Activated CD8-positive, alpha-beta T cell treated with anti-CD3 and anti-CD28 coated beads for 36 hours (primary cell): ENCODE measurements at places on chromosomes 5 and 9.

GRCh38 chr9:113477661-113478060, 14.1 kb downstream of the RGS3 start:
- DNase-seq: no peak

- no peak for DNase-seq
These were observed 24.6 kb upstream of the IFNK start for GRCh38 chr9:27499451-27499850.

DNA sequence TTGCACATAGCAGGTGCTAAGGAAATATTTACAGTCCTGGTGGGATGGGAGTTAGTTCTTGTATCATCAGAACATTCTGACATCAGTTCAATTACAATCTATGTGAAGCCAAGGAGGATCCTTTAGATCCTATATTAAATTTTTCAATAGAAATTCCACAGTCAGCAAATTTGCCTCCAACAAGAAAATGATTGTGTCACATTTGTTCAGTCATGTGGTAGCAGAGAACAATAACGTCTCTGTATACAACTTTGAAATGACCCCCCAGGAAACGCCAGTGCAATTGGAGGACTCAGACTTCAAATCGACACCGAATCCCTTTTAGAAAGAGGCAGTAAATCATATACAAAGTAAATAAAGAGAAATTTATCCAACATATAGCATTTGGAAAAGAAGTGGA, 392.1 kb downstream of the DTWD2 start:
- DNase-seq: no peak

DNA sequence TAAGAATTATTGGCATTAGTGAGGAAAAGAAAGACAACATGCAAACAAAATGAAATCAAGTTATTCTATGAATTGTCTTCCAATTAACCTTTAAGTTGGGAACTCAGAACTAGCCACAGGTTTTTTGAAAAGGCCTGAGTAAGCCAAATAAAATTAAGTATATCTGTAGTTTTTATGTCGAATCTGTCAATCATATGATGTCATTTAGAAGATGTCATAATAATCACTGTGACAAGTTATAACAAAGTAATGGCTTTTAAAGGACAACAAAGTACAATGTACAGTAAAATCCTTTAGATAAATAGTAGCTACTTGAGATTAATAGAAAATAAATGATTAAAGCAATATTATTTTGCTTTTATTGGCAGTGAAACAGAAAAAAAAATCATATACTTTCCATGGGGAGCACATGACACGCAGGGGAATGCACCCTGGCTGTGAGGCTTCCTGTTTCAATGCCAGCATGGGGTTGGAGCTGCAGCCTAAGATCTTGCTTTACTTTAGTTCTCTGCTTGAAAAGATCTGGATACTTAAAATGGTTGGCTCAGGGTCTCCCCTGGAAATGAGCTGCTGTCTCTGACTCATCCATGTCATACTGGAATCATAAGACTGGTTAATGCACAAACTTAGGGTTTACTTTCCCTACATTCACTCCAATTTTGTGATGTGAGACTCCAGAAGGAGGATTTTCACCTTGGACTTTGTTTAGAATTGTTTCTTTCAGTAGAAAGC, 284.3 kb downstream of the TAF11L14 start:
- no peak for DNase-seq

DNA sequence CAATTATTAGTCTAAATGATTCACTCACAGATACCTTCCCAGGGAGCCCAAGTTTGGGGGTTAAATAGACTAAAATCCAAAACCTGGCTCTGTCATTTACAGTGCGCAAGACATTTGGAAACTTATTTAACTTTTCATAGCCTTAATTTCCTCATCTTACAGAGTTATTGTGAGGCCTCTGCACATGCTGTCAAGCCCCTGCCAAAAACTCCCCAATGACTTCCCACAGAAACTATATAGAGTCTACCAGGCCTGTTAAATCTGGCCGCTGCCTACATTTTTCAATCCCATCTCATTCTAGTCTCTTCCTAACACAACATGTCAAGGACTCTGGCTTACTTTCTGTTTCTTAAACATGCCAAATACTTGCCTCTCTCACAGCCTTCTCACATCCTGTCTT, 412.5 kb downstream of the ELAVL2 start:
- no peak for DNase-seq

- DNase-seq: no peak
These were observed 100.6 kb downstream of the ANGPTL2 start for GRCh38 chr9:127021664-127022363.

- DNase-seq: no peak
These were observed 80.6 kb downstream of the RAD23B start for GRCh38 chr9:107363516-107364152.

- DNase-seq: no peak
These were observed 231.0 kb downstream of the FRMD3 start for GRCh38 chr9:83307066-83307724.

DNA sequence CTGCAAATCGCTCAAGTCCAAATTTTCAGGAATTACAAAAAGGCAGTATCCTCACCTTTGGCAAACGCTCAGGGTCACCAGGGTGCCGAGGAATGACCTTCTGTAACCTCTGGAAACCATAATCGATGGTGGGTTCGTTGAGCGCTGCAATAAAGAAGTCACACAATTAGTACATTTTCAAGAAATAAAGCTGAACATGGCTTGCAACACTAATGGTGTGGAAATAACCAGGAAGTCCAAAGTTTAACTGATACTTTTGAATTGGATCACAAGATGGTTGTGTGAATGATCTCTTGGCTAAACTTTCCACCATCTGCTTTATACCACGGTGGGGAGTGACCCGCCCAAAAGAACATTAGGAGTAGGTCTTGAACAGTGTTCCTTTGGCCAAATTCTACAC, 368.7 kb downstream of the EBF1 start:
- DNase-seq: no peak

DNA sequence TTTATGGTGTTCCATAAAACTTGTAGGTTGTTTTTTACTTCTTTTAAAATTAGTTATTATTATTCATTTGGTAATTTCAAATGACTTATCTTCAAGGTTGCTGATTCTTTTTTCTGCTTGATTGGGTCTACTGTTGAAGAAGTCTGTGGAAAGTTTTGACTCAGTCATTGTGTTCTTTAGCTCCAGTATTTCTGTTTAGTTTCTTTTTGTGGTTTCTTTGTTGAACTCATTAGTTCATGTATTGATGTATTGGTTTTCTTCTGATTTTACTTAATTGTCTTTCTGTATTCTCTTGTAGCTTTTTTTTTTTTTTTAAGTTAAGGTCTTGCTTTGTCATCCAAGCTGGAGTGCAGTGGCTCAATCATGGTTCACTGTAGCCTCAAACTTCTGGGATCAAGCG, 345.4 kb upstream of the MEF2C start:
- DNase-seq: no peak

- no peak for DNase-seq
These were observed 101.9 kb downstream of the MACIR start for GRCh38 chr5:103360475-103360874.

DNA sequence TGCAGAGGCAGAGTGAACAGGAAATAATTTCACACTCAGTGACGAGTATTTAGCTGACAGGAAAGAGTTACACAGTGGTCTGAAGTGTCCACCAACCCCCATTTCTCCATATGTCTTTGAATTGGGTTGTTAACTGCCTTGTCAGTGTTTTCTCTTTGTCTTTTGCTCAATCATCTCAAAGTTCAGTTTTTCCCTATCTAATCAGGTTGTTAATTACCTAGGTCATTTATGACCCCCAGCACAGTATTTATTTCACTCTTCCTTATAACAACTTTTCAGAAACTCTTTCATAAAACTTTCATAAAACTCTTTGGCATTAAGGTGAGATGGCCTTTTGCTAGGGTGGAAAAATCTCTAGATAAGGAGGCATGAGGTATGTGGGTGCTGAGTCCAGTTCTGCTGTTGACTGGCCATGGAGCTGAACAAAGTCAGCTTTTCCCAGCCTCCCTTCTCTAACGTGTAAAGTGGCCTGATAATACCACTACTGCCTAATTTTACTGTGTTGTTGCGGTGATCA, 5.2 kb upstream of the ALDOB start:
- no peak for DNase-seq

- DNase-seq: no peak
These were observed 619.4 kb upstream of the KLF4 start for GRCh38 chr9:108108852-108109448.

DNA sequence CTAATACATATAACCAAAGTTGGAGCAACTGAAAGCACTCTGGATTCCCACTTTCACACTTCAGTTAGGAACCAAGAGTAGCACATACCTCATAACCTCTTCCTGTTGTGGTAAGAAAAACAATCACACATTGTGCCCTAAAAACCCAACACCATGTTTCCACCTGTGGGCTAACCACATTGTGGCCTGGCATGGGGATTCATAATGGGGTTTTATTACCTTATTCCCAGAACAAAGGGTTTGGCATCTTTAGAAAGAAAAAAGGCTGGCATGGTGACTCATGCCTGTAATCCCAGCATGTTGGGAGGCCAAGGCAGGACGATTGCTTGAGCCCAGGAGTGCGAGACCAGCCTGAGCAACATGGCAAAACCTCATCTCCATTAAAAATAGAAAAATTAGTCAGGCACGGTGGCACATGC, 60.6 kb downstream of the HSD17B3 start:
- peak; percentile 81 for DNase-seq

- DNase-seq: no peak
These were observed 52.8 kb downstream of the PRRT1B start for GRCh38 chr9:131598121-131598520.

GRCh38 chr9:138021251-138022056, 143.9 kb downstream of the CACNA1B start:
- no peak for DNase-seq

DNA sequence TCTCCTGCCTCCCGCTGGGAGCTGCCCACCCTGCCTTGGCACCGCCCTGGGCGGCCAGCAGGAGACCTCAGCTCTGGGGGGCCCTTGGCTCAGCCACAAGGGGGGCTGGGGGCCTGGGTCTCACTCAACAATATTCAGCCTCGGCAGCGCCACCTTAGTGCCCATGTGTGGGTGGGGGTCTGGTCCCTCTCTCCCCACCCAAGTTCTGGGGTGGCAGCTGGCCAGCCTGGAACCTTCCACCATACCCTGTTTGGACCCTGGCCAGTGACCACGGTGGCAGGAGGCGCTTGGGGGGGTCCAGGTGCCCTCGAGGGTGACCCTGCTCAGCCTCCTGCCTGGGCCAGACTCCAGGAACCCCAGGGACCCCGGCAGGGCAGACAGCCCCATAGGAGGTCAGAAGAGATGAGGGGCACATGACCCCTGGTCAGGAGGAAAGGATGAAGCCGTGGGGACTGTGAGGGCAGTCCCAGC, 22.2 kb downstream of the NKD2 start:
- DNase-seq: no peak

- no peak for DNase-seq
These were observed 89.9 kb upstream of the FSD1L start for GRCh38 chr9:105357937-105358336.

DNA sequence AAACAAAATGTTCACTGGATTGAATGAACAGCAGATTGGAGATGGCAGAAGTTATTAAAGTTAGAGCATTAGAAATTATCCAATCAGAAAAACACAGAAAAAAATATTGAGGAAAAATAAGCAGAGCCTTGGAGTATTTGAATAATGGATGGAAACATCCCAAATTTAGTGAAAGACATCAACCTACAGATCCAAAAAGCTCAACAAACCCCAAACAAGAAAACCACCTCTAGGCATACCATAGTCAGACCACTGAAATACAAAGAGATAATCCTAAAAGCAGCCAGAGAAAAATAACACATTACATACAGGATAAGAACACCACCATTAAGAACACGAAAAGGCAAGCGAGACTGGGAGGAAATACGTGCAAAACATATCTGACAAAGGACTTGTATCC, 5.2 kb downstream of the INIP start:
- no peak for DNase-seq

- no peak for DNase-seq
These were observed 56.2 kb upstream of the ABCA1 start for GRCh38 chr9:104984121-104984520.

GRCh38 chr5:82364497-82364896, 86.3 kb upstream of the RPS23 start:
- no peak for DNase-seq

DNA sequence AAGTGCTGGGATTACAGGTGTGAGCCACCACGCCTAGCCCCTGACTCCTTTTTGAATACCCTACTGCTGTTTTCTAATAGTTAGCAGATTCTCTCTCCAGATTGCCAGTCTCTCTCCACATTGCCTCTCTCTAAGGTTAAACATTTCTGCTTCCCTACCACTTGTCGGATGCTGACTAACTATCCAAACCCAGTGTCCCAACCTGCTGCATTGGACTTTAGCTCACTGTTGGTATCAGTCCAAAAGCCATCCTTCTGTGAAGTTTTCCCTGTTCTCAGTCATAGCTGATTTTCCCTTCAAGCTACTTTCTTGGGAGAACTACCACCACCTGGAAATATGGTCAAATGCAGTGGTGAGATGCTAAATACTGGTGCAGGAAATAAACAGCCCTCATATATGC, 48.7 kb downstream of the TLR4 start:
- no peak for DNase-seq

DNA sequence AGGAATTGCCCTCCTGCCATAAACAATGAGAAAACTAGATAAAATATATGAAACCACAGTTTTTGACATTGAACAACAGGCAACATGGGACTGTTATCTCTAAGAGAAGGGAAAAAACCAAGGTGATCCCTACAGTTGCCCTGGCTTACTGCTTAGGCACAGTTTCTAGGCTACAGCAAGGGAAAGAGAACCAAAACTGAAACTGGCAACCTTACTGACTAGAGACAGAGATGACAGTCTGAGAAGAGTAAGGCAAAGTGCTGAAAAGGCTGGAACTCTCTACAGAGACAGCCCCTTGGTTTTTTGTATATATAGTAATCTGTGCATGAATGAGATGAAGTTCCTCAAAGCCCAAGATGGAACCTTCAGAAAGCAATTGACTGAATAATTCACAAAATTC, 36.2 kb upstream of the REEP2 start:
- DNase-seq: no peak

DNA sequence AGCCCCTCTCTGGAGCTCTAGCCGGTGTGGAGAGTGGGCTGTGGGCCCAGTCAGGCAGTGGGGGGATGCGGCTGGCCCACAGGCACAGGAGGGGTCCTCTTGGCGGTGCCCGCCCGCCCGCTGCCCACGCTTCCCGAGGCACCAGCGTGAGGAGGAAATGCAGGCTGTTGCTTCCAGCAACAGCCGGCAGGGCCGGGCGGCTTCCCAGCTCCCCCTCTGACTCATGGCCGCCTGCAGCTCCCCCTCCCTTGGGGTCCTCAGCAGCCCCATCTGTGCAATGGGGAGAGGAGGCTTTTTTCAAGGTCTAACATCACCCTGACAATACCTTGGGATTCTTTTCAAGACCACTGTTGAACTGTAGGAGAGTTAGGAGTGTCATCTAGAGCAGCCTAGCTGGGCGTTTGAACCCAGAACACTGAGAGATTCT, 10.4 kb downstream of the CXXC5 start:
- no peak for DNase-seq

GRCh38 chr5:73917433-73917832, 291.4 kb downstream of the ARHGEF28 start:
- no peak for DNase-seq

DNA sequence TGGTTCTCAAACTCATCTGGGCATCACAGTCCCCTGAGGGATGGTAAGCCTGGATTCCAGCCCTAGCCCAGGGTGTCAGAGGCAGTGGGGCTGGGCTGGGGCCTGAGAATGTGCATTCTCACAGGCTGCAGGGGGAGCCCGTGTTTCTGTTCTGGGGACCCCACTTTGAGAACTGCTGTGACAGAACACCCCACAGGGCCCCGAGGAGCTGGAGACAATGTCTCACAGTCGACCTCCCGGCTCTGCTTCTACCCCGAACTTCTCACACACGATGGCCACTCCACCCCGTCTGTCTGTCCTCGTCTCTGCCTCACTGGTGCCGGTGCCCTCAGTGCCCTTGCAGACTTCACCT, 130.0 kb downstream of the CACNA1B start:
- DNase-seq: no peak
